ENCODE measurements at places on chromosomes 7 and 10.

DNA sequence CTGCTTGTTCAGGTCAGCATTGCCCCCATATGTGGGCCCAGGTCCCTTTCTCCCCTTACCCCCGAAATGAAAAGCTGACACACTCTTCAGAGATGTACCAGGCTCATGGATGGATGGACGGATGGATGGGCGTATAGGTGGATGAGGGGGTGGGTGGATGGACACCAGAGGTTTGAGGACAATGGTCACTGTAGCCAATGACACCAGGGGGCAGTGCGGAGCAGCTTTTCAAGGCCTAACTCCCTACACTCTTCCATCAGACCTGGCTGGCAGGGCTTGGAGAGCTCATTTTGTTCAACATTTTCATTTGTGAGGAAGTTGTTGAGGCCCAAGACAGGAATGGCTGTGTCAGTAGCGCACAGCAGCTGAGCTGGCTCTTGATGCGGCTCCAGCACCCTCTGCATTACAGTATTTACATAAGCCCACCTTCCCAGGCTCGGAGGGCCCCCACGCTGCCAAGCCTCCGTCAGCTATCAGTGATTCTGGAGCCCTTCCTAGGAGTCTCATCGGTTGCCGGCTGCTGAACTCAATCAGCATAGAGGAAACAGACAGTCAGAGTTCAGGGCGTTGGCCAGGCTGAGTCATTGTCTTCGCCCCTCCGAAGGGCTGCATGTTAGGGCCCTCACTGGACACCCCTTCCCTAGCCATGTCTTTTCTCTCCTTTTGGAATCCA is 11.6 kb upstream of the FFAR4 start:
- peak; percentile 18 for DNase-seq

DNA sequence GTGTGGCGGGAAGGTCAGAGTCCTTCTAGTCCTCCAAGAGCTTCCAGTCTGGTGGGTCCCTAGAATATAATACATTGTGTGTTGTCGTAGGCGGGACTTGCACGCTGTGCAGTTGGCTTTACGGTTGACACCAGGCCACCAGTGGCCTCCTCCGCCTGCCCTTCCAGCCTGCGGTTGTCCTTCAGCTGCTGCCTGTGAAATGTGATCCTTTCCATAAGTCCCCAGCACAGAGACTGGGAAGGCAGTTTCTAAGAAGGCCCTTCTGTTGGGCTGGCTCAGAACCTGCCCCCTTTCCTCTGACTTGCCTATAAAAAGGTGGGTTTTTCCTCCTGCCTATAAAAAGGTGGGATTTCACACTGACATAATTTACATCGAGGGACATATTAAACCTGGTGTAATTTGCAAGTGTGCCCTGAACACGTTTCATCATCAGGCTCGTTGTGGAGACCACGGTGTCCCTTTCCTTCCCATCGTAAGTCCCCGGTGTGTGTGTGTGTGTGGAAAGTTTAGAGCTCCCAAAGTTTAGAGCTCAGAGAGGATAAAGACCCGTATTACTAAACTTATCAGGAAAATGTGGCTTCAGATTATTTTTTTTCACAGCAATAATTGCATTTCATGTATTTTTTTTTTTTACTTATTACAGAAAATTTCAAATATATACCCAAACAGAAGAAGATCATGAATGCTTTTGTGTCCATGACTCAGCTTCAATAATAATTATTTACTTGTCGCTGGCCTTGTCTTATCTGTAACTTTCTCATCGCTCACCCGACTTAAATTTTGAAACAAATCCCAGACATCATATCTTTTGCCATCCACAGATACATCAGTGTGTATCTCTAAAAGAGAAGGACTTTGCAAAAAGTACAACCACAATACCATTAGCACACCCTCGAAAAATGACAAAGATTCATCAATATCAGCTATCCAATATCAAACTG is 45.1 kb downstream of the CUX1 start:
- DNase-seq = no peak

DNA sequence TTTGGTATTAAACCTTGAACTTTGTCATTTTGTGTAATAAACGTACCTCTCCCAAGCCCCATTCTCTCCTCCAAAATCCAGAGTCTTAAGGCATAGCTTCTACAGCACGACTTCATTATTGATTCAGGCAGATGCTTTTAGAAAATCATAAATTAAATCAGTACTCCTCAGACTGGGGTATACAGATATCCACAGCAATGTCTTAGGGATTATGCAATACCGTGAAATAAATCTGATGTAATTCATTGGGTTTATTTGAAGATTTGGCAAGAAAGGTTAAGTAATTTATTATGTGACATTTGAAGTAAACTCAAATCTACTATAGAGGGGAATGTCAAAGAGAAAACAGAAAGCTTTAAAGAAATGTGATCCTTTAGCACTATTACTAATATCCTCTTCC is 246.1 kb upstream of the PLXDC2 start:
- DNase-seq = no peak

DNA sequence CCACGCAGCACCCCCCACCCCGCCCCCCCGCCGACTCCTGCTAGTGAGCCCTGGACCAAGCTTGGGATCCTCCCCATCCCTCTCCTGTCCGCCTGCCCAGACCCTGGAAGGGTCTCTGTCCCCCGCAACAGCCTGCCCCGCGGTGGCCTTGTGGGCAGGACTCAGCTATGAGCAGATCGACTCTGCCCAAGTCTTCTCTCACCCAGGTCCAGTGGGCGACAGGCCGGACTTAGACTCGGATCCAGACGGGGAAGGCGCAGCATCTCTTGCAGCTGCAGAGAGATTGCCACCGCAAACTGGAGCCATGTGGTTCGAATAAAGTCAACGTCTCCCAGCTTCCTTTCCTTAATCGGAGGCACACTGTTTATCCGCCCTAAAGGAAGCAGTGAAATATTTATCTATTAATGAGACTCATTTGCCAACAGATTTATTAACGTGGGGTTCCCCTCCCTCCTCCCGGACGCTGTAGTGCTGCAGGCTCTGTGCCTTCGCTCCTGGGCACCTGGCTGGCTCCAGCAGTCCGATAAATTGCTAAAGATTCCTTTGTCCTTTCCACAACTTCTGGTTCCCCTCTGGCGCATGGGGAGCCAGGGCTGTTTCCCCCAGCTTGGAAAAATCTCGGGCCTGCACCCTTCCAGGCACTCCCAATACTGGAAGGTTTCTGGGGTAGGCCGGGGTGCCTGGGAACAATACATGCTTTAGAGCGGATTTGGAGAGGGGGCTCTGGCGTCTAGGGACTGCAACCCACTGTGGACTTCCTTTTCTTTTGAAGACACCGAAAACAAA is 634 bp upstream of the HOXA7 start:
- no peak for DNase-seq

- peak; percentile 13 for DNase-seq
Measured at GRCh38 chr7:91565499-91566401, 301.5 kb downstream of the FZD1 start.

GRCh38 chr10:34861293-34862021 is 46.4 kb upstream of the PARD3 start:
- DNase-seq = no peak

GRCh38 chr7:51276967-51277366 is 39.6 kb downstream of the COBL start:
- peak; percentile 47 for DNase-seq

GRCh38 chr7:2621948-2622640 is 9.7 kb upstream of the TTYH3 start:
- no peak for DNase-seq

DNA sequence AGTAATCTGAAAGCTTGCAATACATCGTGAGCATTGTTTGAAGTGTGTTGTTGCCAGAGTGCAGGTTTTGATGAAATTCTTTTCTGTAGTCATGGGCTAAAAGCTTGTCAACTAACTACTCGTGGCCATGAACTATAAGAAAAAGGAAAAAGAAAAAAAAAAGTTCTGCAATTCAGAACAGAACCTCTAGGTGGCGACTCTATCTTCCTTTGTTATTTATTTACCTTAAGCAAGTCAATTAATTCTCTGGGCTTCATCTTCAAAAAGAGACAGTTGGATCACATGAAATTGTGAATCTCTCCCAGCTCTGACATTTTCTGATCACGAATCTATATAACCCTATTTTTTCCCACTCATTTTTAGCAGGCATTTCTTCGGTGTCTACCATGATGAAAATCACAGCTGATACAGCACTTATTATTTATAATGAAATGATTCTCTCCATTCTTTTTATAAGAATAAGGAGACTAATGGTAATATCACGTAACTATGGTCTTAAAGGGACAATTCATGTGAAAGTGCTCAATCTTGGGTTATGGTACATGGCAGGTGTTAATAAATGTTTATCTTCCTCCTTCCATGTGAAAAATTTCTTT is 18.8 kb downstream of the TMEM196 start:
- DNase-seq = no peak

DNA sequence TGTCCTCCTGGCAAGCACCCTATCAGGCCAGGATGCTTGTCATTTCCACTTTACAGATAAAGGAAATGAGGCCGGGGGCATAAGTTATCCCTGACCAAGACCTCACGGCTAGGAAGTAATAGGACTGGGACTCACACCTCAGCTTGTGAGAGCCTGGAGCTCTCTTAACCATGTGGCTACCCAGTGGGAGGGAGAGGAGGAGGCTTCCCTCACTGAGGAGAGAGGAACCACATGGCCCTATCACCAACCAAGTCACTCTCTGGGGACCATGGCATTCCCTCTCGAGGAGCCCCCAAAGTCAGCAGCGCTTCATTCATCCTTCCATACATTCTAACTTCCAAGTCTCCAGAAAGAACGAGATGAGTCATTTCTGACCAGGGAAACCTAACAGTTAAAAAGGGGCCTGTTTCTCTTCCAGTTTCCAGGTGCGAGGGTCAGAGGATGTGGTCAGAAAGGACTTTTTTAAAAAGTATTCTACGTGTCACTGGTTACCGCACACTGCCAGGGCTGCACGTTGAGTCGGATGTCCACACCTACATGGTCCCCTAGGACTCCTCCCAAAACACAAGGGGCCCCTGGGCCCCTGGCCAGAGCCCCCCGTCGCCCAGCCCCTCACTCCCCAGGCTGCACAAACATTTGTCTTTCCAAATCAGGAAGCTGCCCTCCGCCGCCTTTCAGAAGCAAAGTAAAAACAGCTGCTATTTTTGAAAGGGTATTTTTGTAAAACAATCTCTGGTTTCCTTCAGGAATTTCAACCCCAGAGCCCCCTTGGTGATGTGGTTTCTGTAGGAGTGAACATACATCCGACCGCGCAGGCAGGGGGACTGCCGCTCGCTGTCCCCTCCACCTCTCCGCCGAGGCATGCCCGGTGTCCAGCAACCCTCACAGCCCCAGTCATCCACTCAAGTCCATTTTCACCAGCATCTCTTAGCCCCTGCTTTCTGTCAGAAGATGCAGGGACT is 128.2 kb upstream of the CHST15 start:
- DNase-seq = no peak

- DNase-seq = no peak
Measured at GRCh38 chr10:75708060-75708459, 276.6 kb downstream of the LRMDA start.

DNA sequence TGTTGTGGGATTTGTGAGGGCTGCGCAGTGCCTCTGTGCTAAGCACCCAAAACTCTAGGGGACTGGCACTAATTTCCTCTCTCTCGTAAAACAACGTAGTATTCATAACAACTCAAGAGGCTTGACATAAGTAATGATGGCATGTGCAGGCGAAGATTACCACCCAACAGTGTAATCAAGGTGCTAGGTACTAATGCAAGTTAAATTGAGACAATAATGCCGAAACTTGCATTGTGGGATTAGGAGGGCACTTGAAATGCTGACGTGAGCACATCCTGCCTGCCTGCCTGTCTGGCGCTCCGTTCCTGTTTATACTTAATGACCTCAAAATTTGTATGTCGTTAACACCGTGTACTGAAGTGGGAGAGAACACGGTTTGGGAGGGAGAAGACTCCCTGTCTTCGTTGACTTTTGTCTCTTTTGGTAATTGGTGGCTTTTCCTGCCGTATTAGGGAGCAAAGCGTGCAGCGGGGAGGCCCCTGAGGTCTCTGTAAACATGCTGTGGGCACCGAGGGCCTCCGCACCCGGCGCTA is 139.0 kb downstream of the MGMT start:
- DNase-seq = no peak

DNA sequence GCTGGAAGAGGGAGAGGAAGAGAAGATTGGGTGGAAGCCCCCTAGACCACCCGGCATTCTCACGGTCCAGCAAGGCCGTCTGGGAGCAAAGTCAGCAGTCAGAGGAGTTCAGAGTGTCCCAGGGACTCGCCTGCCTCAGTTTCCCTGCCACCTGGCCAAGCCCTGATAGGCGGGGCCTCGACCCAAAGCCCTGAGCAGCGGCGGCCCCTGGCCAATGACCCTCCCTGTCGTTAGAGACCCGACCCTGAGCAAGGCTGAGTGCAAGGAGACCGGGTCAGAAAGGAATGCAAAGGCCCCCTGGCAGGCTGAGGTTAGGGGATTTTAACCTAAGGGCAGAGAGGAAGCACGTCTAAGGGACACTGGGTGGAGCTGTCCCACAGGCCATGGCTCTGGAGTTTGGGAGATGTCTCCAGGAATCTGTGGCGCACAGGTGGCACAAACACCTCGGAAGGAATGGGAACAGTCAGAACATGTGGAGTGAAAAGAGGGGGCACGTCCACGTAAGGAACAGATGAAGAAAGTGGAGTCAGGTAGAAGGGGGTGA is 196.8 kb upstream of the PDE1C start:
- DNase-seq = no peak

GRCh38 chr7:116021237-116021636 is 9.3 kb downstream of the TFEC start:
- no peak for DNase-seq

DNA sequence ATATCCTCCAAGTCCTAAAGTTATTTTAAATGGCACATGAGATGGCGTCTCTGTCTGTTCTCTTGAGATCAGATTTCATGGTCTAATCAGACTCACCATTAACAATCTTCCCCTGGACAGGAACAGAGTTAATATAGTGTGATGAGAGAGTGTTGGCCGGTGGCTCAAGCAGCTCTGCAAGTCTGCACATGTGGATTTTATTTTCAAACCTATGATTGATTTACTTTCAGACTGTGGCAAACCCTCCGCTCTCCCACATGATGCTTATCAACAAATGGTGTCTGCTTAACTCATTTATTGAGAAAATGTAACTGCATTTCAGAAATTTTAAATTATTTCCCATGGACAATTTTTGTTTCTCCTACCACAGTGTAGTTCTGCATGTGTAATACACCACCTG is 46.5 kb upstream of the HGF start:
- no peak for DNase-seq

GRCh38 chr10:31103112-31103511 is 71.4 kb upstream of the ZNF438 start:
- no peak for DNase-seq

- no peak for DNase-seq
Measured at GRCh38 chr10:96377816-96378294, 19.1 kb upstream of the OPALIN start.

DNA sequence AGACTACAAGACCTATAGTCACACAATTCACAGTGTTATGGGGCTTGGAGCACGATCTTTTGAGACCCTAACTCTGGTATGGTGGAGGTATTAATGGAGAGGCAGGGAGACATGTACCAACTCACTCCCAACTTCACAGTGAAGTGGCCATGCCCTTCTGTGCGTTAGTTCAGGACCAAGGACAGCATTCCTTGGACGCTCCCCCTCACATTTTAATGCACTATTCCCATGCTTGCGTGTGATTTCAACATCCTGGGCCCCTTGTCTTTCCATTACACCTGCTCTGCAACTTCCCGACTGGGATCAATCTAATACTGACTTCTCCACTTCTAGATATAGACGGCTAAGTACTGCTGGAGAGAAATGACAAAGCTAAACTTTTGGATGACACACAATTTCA is 72.7 kb downstream of the PLCE1 start:
- no peak for DNase-seq

GRCh38 chr10:80996615-80997193 is 459.0 kb downstream of the SH2D4B start:
- DNase-seq = no peak

- no peak for DNase-seq
Measured at GRCh38 chr10:1549591-1550290, 187.6 kb downstream of the ADARB2 start.

Measured in substantia nigra (tissue), 51 donors.